Uterus (tissue), 4 donors: ENCODE measurements at places on chromosomes 5 and 9. TPM values are rescaled to one million over a fixed set of nuclear protein-coding genes. Genes with fewer than 3 reads are reported as not detected.

CCL27 gene
- total RNA-seq, result not detected

RNF183 gene
- total RNA-seq, result not detected

UNC13B gene
- 37.1 TPM for total RNA-seq

NUTM2G gene
- total RNA-seq, result not detected

AJM1 gene
- 1.3 TPM for total RNA-seq

TMC1 gene
- 0.90 TPM for total RNA-seq

MOB3B gene
- total RNA-seq, result 9.7 TPM

NR5A1 gene
- not detected for total RNA-seq

PPP3R2 gene
- total RNA-seq, result not detected

EPB41L4B gene
- total RNA-seq, result 3.9 TPM

ORM2 gene
- total RNA-seq, result not detected

ANKRD34B gene
- not detected for total RNA-seq

SPATA31D4 gene
- not detected for total RNA-seq

FAM78A gene
- total RNA-seq, result 15.9 TPM

IFNK gene
- not detected for total RNA-seq

TMEM8B gene
- total RNA-seq, result 17.9 TPM

DUSP1 gene
- 189 TPM for total RNA-seq

ENTREP1 gene
- total RNA-seq, result 3.5 TPM

FCN1 gene
- 0.26 TPM for total RNA-seq

PCDHB16 gene
- 10.2 TPM for total RNA-seq

RALGPS1 gene
- total RNA-seq, result 8.5 TPM

IFNA13 gene
- not detected for total RNA-seq

NR6A1 gene
- under 0.01 TPM for total RNA-seq

CATSPER3 gene
- total RNA-seq, result not detected

IRX4 gene
- total RNA-seq, result not detected

DMRTA1 gene
- 1.3 TPM for total RNA-seq

MACROH2A1 gene
- total RNA-seq, result 134 TPM

PRSS3 gene
- not detected for total RNA-seq

NAA35 gene
- total RNA-seq, result 11.5 TPM

SLC4A9 gene
- 0.12 TPM for total RNA-seq

SGTB gene
- 4.1 TPM for total RNA-seq

MZB1 gene
- not detected for total RNA-seq

GKAP1 gene
- total RNA-seq, result 4.9 TPM

SH3TC2 gene
- 0.29 TPM for total RNA-seq

ECM2 gene
- 21.8 TPM for total RNA-seq

IL4 gene
- total RNA-seq, result not detected

NEUROG1 gene
- not detected for total RNA-seq

TMED7 gene
- 86.0 TPM for total RNA-seq

PROB1 gene
- not detected for total RNA-seq

POC5 gene
- total RNA-seq, result 20.2 TPM

EFNA5 gene
- 16.9 TPM for total RNA-seq

COMMD10 gene
- 82.6 TPM for total RNA-seq

PIP5K1B gene
- total RNA-seq, result 2.6 TPM

ANKRD33B gene
- total RNA-seq, result 24.1 TPM

GPR21 gene
- total RNA-seq, result not detected

SLIT3 gene
- total RNA-seq, result 62.2 TPM

GLRA1 gene
- total RNA-seq, result not detected
